ENCODE measurements at places on chromosomes 12 and 14.

DNA sequence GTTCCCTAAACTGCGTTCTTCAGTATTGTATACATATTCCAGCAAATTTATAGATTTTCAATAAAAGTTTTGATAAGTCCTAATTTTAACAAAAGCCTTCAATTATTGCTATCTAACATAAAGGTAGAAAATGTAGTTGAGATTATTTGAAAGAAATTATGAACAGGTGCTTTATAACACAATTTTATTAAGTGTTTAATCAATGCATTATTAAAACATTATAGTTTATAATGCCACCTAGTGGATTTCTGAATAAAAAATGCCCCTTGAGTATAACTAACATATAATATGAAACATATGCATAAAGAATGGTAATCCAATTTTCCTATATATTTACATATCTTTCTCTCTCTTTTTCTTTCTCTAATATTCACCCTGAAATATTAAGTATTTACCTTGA lies 515.3 kb downstream of the SLC6A15 start:
- DNase-seq: no peak

- DNase-seq: no peak
Measured at GRCh38 chr14:74572726-74573301, 39.2 kb downstream of the LTBP2 start.

GRCh38 chr12:125340791-125341190 lies 275.6 kb downstream of the AACS start:
- DNase-seq: no peak

DNA sequence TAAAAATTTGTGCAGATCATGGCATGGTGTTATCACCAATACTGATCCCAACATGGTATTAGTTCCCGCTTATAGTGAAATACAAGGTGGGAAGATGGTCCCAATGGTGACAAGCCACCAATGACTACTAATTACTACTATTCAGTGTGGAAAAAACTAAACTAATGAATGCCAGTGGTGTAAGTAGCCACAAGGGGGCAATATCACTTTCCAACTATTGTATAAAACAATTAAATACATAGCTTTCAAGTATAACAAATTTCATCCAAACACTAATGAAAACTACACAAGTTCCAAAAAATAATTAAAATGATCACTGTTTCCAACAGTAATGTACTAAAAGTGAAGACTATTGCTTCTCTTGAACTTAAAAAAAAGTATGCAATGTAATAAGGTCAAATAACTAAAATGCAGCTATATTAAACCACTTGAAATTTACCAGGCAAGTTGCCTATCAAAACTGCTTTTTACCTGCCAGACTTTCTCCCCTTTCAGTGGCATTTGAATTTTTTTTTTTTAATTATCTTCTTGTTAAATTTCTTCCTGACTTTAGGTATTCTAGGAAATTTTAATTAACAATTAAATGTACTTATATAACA lies 58.0 kb downstream of the PAPLN start:
- no peak for DNase-seq

GRCh38 chr12:31600750-31601149 lies 9.8 kb upstream of the DENND5B start:
- DNase-seq: no peak

GRCh38 chr12:5971194-5971850 lies 26.3 kb upstream of the ANO2 start:
- DNase-seq: no peak

DNA sequence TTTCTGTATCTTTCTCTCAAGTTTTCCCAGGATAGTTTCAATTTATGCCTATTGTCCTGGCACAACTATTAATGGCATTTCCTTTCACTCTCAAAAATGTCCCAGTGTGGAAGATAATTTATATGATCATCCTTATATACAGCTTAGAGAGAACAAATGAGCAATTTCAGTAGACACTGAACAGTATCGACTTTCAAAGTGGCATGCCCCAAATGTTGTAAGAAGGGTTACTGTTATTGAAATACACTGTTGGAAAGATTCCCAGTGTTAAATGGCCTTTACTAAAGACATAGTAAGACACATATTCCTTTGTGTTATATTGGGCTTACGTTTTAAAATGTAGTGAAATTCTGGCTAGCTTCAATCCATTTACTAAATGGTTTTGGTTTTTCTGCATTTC lies 202.3 kb upstream of the CDKN3 start:
- no peak for DNase-seq

All from activated CD8-positive, alpha-beta memory T cell treated with anti-CD3 and anti-CD28 coated beads, Interleukin-2, amount 50 U/mL, for 48 hours (primary cell).